ENCODE measurements at places on chromosomes 5 and 9.

DNA sequence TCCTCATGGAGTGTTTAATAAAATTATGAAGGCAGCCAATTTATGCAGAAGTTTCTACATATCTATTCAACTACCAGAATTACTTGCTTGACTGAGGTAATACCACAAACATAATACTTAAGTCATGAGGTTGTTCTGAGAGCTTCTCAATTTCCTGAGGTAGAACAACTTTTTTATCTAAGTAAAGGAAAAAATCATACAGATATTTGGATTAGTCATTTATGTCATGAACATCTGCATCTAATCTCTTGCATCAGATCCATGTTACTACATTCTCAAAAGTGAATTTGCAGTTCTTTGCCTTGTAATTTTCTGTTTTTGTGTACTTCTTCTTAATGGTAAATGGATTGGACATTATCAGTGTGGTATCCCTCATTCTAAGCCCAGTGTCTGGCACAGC, 60.4 kb upstream of the RGMB start:
- DNase-seq = no peak

DNA sequence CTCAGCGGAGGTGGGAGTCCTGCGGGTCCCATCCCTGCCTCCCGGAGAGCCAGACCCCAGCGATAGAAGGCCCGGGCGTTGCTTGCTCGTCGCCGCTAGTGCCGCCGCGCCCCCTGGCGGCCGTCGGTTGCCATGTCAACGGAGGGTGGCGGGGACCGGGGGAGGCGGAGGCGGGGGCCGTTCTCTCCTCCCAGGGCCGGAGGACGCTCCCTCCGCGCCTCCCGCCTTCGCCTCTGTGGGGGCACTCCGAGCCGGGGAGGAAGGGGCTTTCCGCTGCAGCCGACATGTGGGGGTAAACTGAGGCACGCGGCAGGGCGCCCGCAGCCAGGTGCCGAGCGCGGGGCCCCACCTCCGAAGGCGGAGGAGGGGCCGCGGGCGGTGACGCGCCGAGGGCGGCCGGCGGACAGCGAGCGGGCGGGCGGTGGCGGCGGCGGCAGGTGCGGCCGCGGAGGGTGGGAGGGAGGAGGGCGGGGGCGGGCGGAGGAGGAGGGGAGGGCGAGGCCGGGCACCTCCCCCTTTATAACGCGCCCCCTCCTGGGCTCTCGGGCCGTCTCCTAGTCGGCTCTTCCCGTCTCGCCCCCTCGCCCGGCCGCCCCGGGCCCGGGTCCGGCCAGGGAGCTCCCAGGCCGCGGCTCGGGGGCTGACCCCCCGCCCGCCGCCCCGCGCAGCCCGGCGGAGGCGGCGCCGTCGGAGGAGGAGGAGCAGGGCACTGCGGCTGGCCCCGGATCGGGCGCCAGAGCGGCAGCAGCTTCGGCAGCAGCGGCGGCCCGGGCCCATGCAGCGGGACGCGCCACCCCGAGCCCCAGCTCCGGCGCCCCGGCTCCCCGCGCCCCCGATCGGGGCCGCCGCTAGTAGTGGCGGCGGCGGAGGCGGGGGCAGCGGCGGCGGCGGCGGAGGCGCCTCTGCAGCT, 556 bp upstream of the CDK9 start:
- DNase-seq = peak; percentile 74

GRCh38 chr9:113298924-113299770, 4.0 kb downstream of the RNF183 start:
- peak; percentile 93 for DNase-seq

DNA sequence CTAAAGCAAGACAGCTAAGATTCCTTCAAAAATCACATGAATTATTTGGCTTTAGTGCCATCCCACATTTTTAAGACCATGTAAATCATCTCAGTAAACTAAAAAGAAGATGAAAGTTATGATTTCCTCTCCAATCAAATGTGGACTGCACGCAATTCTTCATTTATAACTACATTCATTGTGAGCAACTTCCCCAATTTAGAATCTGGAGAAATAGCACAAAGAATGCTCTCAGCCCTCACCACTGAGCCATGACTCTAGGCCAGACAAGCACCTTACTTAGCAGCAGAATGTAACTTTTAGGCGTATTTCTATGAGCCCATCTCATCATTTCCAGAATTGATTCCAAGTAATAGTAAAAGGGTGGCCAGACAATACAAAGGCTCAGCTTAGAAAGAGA, 616.6 kb downstream of the TLE1 start:
- DNase-seq = no peak

DNA sequence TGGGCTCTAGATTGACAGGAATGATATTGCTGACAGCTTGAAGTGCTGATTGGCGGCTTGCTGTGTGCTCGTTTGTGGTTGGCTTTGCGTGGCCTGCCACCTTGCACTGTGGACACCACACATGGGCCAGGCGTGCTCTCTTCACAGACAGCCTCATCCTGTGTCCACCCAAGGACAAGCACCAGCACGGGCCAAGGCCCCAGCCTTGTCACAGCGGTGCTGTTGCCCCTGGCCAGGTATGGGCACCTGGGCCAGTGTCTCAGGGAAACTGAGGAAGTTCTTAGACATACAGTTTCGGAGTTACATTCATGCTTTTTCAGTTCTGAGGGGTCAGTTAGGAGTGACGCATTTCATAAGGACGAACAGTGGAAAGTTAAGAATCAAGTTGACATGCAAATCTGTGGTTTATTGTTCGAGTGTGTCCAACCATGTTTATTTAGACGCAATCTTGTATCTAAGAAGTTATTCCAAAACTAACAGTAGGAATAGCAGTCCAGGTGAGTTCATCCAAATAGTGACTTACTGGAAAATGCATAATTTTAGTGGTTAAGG, 125.9 kb downstream of the EHMT1 start:
- DNase-seq = no peak

GRCh38 chr5:170746075-170746960, 37.2 kb upstream of the GABRP start:
- DNase-seq = no peak

DNA sequence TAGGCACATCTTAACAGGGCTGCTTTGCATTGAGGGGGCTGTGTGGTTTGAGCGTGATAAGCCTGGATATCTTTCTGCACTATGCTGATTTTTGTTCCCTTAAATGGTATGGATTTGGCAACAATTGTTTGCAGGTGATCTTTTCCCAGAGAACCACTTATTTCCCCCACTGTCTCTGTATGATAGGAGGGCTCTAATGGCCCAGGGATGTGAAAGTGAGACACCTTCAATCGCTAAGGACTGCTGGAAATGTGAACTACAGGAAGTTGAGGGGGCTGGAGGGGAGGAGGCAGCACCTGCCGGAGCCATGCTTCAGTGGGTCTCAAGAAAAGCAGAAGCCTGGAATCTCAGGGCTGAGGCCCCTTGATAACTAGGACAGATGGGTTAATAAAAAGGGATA, 29.4 kb downstream of the SYK start:
- DNase-seq = peak; percentile 86

DNA sequence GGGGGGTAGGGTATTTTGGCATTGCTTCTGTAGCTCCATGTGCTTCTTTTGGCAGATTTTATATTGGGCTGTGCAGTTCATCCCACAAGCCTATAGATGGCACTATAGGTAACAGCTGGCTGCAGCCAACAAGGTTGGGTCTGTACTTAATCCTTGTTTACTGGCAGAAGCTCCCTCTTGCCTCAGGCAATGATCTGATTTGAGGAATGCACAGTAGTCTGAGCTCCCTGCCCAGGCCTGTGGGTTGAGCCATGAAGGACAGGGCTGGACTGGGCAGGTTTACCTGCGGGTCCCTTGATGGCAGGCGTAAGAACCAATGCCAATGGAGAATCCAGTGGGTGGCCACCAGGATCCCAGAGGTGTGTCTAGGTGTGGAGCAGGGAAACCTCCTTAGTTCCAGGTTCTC, 11.7 kb upstream of the OR1J2 start:
- DNase-seq = peak; percentile 55

DNA sequence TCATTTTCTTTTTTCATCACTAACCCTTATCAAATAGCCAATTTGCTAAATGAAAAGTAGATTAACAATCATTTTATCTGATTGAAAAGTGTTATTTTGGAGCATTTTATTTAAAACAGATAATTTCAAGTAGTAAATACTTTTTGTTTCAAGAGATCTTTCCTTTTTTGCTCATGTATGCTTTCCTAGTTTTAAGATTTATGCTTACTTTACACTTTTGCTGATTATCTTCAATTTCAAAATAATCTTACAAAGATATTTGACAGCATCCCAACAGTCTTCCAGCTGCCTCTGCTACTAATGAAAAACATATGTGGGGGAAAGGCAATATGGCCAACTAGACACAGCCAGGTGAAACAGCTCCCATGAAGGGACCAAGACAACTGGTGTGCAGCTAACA, 1027.3 kb upstream of the CDH9 start:
- DNase-seq = no peak

- no peak for DNase-seq
Measured at GRCh38 chr9:136316896-136317676, 10.3 kb upstream of the GPSM1 start.

- DNase-seq = no peak
Measured at GRCh38 chr5:36056422-36056821, 10.3 kb downstream of the UGT3A2 start.

DNA sequence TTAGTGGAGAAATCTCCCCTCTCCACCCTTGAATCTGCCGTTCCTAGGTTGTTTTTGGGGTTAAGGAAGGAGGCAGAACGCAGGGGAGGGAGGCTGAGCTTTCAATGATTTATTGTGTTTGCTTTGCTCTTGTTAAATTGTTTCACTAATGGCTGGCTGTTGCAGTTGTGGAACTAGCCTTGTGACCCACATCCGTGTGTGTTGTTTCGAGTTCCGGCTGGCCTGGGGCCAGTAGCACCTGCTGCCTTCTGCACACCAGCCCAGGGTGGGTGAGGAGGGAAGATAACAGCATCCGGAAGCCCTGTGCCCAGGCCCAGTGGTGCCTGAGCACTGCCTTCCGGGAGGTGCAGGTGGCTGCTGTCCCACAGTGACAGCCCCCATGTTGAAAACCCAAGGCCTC, 3.6 kb downstream of the ERGIC1 start:
- peak; percentile 96 for DNase-seq

- DNase-seq = no peak
Measured at GRCh38 chr9:13181652-13182051, 97.8 kb downstream of the MPDZ start.

DNA sequence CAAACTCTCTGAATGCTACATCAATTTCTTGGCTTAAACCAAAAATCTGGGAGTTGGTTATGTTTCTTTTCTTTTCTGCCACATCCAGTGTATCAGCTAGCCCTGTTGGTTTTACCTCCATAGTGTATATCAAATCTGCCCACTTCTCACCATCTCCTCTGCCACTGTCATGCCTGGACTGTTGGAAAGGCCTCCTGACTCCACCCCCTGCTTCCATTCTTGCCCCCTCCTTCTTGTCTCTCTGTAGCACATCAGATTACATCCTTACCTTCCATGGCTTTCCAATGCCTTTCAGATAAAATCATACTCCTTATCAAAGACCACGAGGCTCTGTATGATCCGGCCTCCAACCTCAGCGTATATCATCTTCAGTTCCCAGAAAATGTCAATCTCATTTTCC, 35.4 kb downstream of the STXBP1 start:
- no peak for DNase-seq

GRCh38 chr9:93815135-93815534, 140.0 kb downstream of the BARX1 start:
- DNase-seq = no peak

GRCh38 chr9:13279284-13280141, at the start of gene MPDZ:
Gene MPDZ, minus strand, starts transcription at chr9:13279692. Its CDS starts 29,377 bp downstream, at chr9:13250315.
- DNase-seq = peak; percentile 27

DNA sequence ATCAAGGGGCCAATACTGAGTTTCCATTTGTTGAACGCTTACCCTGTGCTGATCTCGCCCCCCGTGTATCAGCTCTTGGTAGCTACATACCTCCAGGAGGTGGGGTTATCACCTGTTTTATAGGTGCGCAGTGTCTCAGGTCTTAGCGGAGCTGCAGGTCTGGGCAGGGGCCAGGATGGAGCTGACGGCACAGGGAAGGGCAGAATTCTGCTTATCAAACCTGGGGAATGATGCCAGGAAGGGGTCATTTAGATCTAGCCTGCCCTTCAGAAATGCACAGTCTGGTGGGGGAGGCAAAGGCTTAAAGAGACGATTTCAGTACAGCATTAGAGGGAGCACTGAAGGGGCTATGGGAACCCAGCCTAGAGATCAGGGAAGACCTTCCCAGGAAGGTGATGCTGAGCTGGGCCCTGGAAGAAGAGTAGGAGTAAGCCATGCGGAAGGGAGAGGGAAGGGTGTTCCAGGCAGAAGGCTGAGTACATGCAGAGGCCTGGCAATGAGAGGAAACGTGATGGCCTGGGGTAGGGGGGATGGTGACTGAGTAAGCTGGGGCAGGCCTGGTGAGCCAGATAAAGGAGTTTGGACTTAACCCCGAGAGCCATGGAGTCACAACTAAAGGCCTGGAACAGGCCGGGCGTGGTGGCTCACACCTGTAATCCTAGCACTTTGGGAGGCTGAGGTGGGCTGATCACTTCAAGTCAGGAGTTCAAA, 31.5 kb downstream of the OLFML2A start:
- DNase-seq = no peak

- DNase-seq = no peak
Measured at GRCh38 chr5:119895066-119895465, 265.7 kb downstream of the FAM170A start.

DNA sequence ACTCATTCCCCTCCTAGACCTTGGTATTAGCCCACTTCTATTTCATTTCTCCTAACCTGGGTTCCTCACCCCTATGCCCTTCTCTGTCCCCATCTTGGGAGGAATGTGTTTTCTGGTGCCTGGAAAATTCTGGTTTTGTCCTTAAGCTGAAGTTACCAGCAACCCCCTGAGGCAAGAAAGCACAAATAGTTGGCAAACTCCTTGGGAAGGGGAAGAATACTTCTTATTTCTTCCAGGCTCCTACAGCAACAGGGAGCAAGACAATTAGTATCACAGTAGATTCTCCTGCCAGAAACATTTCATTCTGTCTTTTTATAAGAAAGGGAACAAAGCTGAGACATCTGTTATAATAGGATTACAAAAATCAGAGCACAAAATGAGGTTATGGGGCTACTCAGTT, 142.5 kb downstream of the SNCAIP start:
- no peak for DNase-seq

DNA sequence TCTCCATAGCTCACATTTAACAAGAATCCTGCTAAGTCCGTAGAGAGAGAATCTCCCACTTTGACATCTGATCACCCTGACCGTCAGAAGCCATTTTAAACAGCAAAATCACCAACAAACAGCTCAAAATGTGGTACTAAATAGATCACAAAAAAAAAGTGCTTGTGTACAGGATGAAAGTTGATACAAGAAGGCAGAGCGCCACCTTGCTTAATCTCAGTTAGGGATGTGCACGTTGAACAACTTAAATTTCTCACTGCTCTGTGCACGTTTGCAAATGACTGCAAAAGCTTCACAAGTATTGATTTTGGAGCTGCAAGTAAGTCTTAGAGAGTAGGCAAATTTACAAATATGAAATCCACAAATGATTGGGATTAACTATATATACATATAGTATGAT, 63.1 kb upstream of the NREP start:
- DNase-seq = no peak

GRCh38 chr5:172598251-172599203, 42.5 kb upstream of the NEURL1B start:
- no peak for DNase-seq

GRCh38 chr5:14211818-14212803, 69.0 kb downstream of the TRIO start:
- no peak for DNase-seq
